ENCODE measurements at places on chromosomes 4 and X.

DNA sequence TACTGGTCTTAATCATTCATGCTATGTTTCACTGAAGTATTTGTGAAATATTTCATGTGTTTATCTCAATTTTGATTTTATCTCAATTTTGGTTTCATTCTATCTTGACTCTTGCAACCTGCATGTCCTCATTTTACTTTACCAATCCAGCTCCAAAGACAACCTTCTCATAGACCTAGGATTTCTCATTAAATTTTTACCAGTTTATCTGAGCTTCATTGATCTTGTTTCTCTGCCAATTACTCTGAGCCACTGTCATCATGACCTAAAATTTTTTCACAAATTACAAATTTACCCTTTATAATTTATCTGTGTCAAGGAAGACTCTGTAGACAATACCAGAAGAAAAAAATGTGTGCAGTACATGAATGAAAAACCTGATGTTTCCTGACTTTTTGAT, 18.6 kb upstream of the UGT2B17 start:
- H3K27ac ChIP-seq = no peak overlapping the region
- H3K27me3 ChIP-seq = no peaks in the 10 kb centered on the region
- H3K4me3 ChIP-seq = no peak overlapping the region
- no peak for DNase-seq
- H3K36me3 ChIP-seq = no peaks in the 10 kb centered on the region

GRCh38 chr4:113012786-113013185, 36.7 kb upstream of the ANK2 start:
- no peaks in the 10 kb centered on the region for H3K36me3 ChIP-seq
- peaks cover 6% of the 10 kb centered on the region for H3K4me1 ChIP-seq
- H3K27me3 ChIP-seq = no peaks in the 10 kb centered on the region
- no peak for DNase-seq

DNA sequence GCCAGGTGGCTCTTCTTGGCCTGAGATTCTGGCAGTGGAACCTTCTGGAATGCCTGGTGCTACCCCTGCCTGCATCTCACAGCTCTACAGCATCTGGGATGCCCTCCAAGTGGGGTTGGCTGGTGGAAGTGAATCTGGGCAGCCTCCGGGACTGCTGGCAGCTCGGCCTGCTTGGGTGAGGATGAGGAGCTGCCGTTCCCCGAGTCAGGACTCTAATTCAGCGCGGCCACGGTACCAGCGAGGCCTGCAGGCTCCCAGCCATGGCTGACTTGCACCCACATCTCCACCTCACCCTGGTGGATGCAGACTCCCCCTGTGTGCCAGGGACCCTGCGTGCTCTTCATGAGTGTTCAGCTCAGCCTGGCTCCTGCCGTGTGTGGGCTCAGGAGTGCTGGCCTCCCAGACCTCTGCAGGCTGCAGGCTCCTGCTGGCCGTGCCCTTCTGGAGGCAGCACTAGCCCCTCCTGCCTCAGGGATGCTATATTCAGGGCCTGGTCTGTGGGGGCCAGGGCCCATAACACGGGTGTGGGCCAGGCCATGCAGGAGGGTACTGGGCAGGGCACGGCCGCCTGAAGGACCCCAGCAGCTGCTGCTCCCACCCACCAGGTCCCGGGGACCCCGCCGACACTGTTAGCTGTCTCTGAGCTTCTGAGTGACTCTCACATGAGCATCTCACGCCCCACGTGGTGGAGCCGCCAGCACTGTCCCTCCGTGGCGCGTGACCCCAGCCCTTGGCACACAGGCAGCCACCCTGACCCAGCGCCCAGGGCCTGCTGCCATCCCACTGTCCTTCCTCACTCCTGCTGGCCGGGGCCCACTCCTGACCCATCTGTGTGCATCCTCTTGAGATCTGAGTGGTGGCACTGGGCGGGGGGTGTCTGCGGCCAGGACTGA, 10.6 kb downstream of the UVSSA start:
- peaks cover 48% of the 10 kb centered on the region for H3K36me3 ChIP-seq
- H3K4me1 ChIP-seq = no peaks in the 10 kb centered on the region
- no peak for DNase-seq
- H3K4me3 ChIP-seq = no peak overlapping the region
- no peak overlapping the region for H3K27ac ChIP-seq

- no peak for DNase-seq
- no peak overlapping the region for H3K4me3 ChIP-seq
- H3K36me3 ChIP-seq = no peaks in the 10 kb centered on the region
- no peaks in the 10 kb centered on the region for H3K4me1 ChIP-seq
- H3K27ac ChIP-seq = no peak overlapping the region
Observed at GRCh38 chr4:52317981-52318380, 266.9 kb downstream of the SPATA18 start.

GRCh38 chr4:1611501-1611870, 72.6 kb downstream of the FAM53A start:
- H3K4me1 ChIP-seq = no peaks in the 10 kb centered on the region
- DNase-seq = no peak
- H3K4me3 ChIP-seq = no peak overlapping the region
- no peaks in the 10 kb centered on the region for H3K27me3 ChIP-seq
- H3K36me3 ChIP-seq = no peaks in the 10 kb centered on the region

All from neuronal stem cell (in vitro differentiated cells).